Cerebellar cortex (tissue), 1 donor: ENCODE measurements at places on chromosomes 2 and 18.

DNA sequence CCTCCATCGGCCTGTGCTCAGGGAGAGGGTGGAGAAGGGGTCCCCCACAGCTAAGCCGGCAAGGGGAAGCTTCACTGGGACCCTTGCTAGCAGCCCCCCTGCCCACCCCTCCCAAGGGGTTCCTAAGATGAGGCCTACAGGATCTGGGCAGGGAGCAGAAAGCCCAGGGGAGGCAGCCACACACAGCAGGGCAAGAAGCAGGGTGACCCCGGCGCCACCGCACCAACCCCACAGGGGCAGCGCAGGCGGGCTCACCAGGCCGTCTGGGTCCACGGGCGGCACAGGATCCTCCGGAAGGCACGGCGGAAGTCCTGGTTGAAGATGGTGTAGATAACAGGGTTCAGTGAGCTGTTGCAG is 1.8 kb downstream of the ADRA2B start:
- no peak for DNase-seq

GRCh38 chr2:192729369-192729768 is 534.6 kb upstream of the TMEFF2 start:
- DNase-seq = no peak

GRCh38 chr2:10620481-10620880 is 69.3 kb downstream of the NOL10 start:
- DNase-seq = no peak

- DNase-seq = no peak
Measured at GRCh38 chr2:7588295-7588694, 671.1 kb downstream of the RNF144A start.

GRCh38 chr2:226953826-226954225 is 118.0 kb downstream of the RHBDD1 start:
- DNase-seq = no peak

GRCh38 chr2:10095175-10095574 is 15.0 kb upstream of the CYS1 start:
- DNase-seq = no peak

DNA sequence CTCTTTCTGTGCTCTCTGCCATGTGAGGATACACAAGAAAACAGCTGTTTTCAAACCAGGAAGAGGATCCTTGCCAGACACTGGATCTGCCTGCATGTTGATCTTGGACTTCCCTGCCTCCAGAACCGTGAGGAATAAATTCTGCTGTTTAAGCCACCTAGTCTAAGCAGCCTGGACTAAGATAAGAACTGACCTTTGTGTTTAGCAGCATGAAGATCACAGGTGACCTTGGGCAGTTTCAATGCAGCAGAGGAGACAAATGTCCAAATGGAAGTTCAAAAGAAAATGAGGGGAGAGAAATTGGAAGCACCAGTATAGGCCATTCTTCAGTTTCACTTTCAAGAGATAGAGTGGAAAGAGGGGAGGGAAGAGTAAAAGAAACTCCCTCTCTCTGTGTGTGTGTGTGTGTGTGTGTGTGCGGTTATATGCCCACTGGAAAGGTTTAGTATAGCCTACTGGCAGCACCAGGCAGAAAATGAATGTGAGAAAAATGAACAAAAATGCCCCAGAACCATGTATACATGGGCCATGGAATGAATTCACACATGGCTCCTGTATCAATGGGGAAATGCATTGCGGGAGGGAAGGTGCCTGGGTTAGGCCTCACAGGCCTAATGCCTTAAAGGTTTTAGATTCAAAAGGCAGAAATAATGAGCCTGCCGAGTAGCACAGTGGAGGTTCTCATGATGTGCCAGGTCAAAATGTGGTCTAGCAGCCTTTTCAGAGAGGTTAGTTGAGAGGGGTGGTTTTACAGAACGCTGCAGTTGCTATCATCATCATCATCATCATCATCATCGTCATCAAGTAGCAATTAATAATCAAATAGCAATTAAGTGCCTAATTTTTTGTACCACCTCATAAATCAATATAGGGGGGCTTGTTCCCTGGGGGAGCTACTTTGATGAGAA is 1.1 kb upstream of the CERS6 start:
- DNase-seq = peak; percentile 19

DNA sequence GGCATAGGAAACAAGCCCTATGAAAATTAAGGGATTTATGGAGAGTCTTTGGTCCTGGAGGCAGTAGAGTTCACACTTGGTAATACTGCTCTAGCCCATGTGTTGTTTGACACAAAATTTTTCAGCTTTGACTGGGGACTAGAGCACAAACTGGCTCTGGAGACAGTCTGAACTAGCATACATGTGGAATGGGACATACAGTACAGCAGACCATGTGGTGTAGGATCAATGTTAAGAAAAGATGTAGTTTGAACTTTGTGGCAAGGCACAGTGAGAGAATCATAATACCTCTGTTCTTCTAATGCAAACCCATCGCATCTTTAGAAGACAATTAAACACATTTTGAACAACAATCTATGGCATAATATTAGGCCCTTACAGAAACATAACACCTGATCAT is 521.5 kb upstream of the DDX18 start:
- DNase-seq = no peak

- no peak for DNase-seq
Measured at GRCh38 chr2:53231908-53232307, 535.7 kb upstream of the CHAC2 start.

DNA sequence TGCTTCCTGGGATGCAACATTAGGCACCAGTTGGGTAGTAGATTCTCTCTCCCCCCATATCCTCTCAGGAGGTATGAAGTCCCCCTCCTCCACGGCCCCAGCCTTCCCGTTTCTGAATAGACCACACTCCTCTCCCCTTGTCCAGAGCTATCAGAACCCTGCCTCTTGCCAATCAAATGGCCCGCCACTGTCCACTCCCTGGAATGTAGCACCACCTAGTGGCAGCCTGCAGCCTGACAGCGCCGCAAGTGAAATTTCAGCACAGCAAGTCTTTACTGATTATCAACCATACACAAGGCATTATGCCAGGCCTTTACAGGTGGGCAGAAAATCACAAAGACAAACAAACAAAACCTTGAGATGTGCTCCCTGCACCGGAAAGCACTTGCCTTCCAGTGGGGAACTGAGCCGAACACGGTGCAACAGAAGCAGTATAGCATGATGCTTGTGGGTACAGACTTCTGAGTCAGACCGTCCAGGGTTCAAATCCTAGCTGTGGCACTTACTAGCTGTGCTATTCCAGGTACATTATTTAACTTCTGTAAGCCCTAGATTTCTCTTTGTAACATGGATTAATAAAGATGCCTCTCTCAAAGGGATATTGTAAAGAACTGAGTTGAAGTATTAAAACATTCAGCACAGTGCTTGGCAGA is 174.0 kb downstream of the SMAD2 start:
- DNase-seq = peak; percentile 39

GRCh38 chr2:38702413-38702812 is 36.5 kb downstream of the GALM start:
- no peak for DNase-seq

- no peak for DNase-seq
Measured at GRCh38 chr2:172288603-172289002, 138.8 kb upstream of the ITGA6 start.

- no peak for DNase-seq
Measured at GRCh38 chr2:54298514-54298913, 42.5 kb upstream of the TSPYL6 start.
